Stimulated activated CD8-positive, alpha-beta memory T cell treated with anti-CD3 and anti-CD28 coated beads, Interleukin-2, amount 100 ng/mL, for 1 hour (primary cell): ENCODE measurements at places on chromosomes 7 and 10.

DNA sequence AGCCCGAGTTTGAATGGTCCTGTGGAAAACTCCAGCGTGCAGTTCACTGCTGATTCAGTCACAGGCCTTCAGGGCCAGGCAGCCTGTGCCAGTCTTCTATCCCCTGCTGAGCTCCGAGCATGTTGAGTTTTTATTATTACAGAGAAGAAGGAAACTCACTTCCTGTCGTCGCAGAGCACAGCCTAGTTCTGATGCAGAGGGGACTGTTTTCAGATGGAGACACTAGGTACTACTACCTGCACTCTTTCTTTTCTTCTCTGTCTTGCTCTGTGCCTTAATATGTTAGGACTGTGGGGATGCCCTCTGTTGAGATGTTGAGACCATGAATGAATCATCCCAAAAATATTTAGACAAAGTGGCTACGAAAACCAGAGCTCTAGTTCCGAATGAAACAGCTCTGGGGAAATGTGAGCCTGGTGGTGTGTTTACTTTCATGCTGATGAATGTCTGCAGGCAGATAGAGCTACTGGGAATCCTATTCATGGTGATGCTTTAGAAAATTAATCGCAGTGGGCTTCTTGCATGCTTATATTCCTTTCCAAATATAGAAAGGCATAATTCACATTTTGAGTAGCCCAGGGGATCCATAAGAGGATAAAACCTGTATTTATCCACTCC is 29.6 kb downstream of the CASP7 start:
- no peak for DNase-seq

DNA sequence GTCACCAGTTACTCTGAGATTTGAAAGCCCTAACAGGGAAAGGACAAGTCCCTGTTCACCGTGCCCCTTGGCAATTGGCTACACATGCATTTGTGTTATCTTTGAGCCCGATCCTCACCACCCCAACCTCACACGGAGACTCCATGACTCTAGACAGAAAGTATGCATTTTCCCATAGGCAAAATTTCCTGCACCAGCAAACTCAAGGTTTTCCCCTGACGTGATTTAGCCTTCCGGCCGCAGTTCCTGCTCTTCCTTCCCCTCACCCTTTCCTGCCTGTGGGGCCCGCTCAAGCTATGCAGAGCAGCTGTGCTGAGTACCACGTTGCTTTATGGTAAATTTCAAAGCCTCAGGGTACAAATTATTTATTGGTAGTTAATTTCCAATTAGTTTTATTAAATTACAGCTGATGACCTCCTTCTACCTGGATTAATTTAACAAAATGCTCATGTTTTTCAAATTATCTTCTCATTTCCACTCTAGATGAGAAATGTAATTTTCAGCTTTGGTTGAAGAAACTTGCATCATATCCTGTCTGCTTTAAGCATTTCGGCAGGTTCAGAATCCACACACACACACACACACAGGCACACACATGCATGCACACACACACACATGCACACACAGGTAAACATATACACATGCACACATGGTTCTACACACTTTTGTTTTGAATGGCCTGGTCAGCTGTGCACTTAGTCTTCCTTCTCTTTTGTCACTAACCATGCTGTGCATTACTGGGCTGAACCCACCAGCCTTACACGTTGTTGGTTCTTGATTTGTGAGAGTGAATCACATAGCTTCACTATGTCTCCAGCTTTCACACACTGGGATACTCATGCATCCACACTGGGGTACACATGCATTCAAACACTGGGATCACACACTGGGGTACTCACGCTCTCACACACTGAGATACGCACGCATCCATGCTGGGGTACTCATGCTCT is 283.1 kb upstream of the PITRM1 start:
- DNase-seq: no peak

DNA sequence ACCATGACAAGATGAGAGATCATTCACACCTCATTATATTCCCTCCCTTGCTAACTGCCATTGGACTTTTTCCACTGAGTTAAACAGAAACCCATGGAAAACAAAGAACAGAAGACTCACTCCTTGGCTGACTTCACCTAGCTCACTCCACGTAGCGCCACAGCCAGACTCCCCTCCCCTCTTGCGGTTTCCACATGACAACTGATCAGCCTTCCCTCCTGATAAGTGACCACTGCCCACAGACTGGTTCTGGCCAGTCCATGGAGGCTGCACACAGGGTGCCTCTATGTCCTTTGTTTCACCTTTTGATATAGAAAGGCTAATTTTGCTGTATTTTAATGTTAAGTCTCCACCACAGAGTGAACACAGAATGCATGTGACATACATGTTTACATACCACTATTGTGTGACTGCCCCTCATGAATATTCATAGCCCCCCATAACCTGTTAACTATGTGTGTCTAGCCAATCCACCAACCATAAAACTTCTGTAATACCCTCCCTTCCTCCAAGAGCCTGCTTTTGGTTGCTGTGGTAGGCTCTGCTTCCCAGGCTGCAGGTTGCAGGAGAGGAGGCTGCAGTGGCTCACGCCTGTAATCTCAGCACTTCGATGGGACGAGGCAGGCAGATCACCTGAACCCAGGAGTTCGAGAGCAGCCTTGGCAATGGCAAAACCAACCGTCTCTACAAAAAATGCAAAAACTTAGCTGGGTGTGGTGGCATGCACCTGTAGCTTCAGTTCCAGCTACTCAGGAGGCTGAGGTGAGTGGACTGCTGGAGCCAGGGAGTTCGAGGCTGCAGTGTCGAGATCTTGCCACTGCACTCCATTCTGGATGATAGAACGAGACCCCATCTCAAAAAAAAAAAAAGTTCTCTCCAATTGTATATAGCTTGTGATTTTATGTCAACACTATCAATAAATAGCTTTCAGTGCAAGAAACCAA is 10.0 kb upstream of the IFIT5 start:
- DNase-seq: no peak

- DNase-seq: no peak
Observed at GRCh38 chr7:151122796-151123157, 36.5 kb downstream of the AGAP3 start.

- DNase-seq: no peak
Observed at GRCh38 chr7:44398511-44398911, 73.1 kb upstream of the CAMK2B start.

GRCh38 chr10:132459301-132460003 is 62.5 kb downstream of the PWWP2B start:
- DNase-seq: no peak

DNA sequence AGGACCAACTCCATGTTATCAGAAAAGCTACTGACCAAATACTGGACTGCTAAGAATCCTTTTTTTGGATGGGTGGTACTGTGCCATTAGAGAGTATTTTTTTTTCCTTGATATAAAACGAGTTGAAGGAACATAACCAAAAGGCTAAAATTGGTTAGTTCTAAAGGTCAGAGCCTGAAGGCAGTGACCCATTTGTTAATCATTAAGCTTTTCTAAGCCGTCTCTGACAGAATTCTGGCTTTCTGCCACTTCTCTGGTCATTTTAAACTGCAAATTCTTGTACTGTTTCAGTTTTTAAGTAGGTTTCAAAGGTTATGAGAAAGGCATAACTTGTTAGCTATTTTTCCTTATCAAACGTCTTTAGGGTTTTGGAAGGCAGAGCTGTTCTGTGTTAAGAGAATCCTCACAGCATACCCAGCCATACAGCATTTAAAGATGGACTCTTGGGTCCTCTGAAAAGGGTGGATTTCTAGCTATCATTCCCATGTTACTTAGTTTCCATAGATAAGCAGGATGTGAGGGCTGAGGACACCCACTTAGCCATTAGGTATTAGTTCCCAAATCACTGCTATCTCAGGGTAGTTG is 196.8 kb downstream of the RNLS start:
- no peak for DNase-seq

GRCh38 chr7:27242555-27243339 is at the start of gene EVX1:
TSS of gene EVX1 (plus strand) at chr7:27242802. CDS start at chr7:27243031, 229 bp downstream.
- DNase-seq: no peak
